ENCODE measurements at places on chromosomes 4 and X.
A peak's percentile ranks its signal among the peaks of the same experiment; 100 is the strongest.

DNA sequence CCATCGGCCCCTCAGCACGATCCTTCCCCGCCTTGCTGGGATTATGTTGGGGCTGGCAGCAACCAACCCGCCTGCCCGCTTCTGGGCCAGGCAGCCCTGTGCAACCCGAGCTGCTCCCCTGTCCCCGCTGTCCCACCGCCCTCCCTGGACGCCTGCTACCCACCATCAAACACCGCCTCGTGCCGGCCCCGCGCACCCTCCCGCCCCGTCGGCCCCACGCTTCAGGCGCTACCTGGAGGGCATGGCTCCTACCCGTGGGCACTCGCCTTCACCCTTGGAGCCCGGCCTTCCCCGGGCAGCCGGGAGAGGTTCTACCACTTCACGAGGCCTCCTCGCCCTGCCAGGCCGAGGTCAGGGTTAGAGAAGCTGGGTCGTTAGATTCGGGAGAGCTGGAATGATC, 37.0 kb downstream of the TKTL1 start:
- no peak for DNase-seq

- DNase-seq = no peak
Measured at GRCh38 chrX:55159551-55159950, 60.6 kb upstream of the PAGE5 start.

DNA sequence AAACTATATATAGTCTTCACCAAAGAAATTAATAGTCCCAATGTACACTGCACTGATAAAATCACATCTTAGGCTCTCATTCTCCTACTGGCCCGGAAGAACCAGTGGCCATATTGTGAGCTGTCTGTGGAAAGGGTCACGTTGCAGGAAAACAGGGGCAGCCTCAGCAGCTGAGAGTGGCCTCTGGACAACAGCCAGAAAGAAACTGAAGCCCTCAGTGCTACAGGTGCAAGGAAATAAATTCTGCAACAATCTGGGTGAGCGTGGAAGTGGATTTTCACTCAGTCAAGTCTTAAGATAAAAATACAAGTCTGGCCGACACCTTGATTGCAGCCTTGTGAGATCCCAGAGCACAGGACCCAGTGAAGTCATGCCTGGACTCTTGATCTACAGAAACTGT, 3.2 kb upstream of the SLC25A14 start:
- no peak for DNase-seq

- DNase-seq = no peak
Measured at GRCh38 chrX:13684361-13684760, 4.6 kb upstream of the RAB9A start.

DNA sequence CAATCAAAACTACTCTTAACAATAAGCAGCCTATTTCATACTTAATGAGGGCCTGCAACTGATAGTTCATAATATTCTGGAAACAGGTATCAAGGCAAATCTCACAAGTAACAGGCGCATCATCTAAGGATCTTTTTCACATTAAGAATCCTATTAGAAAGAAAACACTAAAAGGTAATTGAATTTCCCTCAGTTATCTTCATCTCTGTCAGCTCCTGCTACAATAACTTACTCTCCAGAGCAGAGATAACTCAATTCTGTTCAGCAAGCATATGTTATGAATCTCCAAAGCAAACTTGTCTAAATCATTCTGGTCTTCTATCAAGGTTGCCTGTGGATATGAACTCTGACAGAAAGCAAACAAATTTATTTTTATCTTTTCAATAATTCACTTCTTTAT, 126.1 kb downstream of the MAB21L2 start:
- no peak for DNase-seq

GRCh38 chr4:53481586-53481985, 104.1 kb downstream of the FIP1L1 start:
- no peak for DNase-seq

DNA sequence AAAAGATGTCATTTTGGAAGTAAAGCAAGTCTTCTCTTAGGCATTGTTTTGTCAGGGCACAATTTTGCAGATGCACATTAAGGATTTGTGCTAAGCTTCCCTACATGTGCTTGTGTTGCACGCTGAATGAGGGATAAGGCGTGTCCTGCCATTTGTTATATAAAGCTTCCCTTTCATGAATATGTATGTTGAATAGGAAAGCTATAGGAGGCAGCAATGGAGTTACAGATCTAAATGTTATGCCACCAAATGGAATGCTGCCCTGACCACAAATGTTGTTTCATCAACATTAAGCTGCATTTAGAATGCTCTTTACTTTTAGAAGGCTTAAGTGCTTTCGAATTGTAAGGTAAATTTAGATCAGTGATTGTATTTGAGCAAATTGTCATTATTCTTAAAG, 20.9 kb downstream of the SGMS2 start:
- DNase-seq = no peak

GRCh38 chr4:163164591-163164990, 2.1 kb downstream of the NAF1 start:
- no peak for DNase-seq

DNA sequence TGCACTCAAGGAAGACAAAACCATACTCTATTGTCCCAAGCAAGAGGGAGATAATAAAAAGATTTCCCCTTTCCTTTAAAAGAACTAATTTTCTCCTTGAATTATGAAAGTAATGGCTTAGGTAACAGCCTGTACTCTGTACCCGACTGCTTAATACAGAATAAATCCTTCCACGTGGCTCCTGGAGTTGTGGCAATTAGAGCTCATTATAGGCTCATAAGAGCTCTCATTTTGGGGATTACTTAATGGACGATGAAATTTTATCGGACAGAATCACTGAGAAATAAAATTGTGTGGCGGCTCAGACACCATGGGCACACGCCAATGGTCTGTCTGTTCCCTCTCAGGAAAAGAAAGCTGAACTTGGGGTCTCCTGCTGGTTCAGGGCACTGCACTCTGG, 2.8 kb upstream of the GSX2 start:
- DNase-seq = no peak

- no peak for DNase-seq
Measured at GRCh38 chrX:18877469-18877868, 106.4 kb downstream of the PHKA2 start.

- DNase-seq = no peak
Measured at GRCh38 chrX:134547047-134547679, 87.2 kb downstream of the HPRT1 start.

DNA sequence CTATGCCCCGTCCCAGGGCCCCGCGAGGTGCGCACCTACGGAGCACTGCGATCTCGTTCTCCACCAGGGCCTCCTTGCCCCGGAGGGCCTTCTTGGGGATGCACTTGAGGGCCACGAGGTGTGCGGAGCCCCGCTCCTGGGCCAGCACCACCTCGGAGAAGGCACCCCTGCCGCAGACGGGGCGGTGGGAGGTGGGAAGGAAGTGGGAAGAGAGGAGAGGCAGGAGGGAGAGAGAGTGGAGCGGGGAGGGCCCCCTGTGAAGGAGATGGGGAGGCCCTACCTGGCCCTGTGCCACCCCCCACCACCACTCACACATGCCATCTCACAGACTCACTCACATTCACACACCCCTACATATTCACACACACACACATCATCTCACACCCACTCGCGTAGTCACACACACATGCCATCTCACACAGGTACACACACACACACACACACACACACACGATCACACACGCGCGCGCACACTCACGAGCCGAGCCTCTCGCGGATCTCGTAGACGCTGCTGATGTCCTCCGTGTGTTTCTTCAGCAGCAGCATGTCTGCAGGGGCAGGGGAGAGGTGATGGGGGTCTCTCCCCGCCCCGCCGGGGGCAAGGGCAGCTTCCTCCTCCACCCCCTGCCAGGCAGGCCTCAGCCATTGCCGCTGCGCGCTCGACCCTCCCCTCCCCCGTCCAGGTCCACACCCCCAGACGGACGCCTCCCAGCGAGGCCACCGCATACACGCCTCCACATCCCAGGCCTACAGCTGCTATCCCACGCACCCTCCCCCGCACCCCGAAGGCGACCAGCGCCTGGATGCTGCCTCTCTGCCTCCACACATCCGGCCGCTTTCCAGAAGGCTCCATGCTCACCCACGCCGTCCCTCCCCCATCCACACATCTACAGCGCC, 834 bp downstream of the PNCK start:
- no peak for DNase-seq

GRCh38 chrX:44247468-44247867, 96.0 kb downstream of the EFHC2 start:
- no peak for DNase-seq

- DNase-seq = no peak
Measured at GRCh38 chr4:176708771-176709311, 83.9 kb downstream of the VEGFC start.

DNA sequence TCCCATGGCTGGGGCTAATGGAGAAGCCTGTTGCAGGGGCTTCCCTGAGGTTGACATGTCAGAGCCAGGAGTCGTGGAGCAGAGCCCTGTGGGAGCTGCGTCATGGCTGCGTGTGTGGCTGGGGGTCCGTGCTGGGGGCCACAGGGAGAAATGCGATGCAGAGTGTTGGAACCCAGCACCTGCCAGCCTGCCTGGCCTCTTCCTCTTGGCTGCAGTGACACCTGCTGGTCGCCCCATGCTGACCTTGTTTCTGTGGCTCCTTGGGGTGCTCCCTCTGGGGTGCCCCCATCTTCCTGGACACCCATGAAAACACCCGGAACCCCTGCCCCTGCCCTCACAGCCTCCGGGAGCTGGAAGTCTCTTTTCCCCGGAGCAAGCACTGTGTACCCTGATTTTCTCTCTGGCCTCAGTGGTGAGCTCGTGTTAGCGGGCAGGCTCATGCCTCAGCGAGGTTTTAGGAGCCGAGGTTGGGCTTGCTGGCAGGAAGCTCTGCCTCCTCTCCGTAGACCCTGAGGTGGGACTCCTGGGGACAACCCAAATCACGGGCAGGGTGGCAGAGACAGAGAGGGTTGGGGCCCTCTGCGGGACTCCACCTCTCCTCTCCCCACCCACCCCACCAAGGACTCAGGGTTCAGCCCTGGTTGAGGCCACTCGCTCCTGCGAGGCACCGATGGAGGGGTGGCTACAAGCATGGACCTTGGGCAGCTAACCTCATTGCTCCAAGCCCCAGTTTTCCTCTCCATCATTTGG, 103.7 kb downstream of the SORCS2 start:
- no peak for DNase-seq

DNA sequence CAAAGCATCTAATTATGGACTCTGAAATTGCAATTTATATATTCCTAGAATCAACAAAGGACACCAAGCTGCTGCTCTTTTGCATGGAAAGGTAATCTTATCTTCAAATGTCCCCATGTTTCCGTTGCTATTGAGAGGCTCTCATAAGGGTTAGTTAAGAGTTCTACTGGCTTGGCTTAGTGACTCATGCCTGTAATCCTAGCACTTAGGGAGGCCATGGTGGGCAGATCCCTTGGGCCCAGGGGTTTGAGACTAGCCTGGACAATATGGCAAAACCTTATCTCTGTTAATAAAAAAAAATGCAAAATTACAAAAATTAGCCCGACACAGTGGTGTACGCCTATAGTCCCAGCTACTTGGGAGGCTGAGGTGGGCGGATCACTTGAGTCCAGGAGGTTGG, 93.4 kb upstream of the RAPGEF2 start:
- DNase-seq = no peak

DNA sequence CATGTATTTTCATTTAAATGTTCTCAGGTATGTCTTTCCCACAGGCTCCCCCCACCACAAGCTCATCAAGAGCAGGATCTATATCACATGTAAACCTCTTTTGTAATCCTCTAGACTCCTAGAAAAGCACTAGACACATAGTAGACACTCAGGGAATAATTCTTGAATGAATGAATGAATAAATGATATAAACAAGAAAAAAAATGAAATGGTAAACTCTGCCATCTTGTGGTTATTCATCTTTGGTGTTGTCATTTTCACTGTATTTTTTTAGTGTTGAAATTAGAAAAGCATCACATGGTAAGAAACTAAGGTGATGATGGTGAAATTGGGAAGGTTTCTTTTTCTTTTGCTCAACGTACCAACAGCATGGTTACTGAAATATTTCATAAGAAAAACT, 34.2 kb upstream of the C1GALT1C1 start:
- peak; percentile 18 for DNase-seq

Measured in naive B cell (primary cell).